Suppressor macrophage treated with lipopolysaccharide for 4 hours (primary cell): ENCODE measurements at places on chromosomes 4 and X.
A peak's percentile ranks its signal among the peaks of the same experiment; 100 is the strongest.

DNA sequence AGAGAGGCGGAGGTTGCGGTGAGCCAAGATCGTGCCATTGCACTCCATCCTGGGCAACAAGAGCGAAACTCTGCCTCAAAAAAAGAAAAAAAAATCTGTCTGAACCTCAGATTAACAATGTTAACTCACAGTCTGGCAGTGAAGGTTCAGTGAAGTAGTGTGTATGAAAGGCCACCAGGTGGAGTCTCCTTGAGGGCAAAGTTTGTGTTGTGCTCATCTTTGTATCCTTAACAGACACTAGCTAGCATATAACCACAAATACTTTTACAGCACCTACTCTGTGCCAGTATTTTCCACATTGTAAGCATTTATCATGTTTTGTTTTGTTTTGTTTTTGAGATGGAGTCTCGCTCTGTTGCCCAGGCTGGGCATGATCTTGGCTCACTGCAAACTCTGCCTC, 46.0 kb upstream of the MGST2 start:
- DNase-seq: peak; percentile 31

- DNase-seq: no peak
Observed at GRCh38 chr4:67575232-67576058, 16.9 kb downstream of the STAP1 start.

DNA sequence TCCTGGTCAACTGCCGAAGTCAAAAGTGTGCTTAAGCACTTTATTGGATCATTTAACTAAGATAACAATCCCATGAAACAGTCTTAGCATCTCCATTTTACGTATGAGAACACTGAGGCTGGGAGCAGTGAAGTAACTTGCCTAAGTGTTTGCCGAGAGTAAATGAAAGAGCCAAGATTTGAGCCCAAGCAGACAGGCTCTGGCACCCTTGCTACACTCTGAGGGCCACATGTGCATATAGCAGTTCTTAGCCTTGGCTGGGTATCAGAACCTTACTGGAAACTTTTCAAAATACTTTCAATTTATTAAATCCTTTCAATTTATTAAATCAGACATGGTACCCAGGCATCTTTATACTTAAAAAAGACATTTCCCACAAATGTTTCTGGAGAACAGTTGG, 225.9 kb downstream of the NR3C2 start:
- DNase-seq: no peak

GRCh38 chrX:10636337-10636736, 16.0 kb upstream of the MID1 start:
- DNase-seq: peak; percentile 12

DNA sequence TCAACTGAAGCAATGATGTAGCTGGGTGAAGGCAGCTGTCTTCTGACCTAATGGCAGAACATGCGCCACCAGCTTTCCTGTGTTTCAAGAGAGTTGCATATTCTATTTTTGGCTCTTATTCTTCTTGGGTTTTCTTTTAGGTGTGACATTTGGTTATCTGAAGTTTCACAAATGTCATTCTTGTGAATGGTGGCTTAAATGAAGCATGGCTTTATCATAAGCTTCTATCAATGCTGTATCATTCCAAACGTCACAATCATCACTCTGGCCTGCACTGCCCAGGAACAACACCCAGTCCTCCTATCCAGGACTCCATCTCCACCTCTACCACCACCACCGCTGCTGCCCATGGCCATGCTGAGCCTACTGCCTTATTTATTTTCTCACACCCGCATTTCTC, 69.7 kb upstream of the WWC2 start:
- DNase-seq: no peak

GRCh38 chrX:16067886-16068515, 55.4 kb upstream of the GRPR start:
- DNase-seq: peak; percentile 6

GRCh38 chrX:1734806-1735205, 119.9 kb downstream of the ASMT start:
- no peak for DNase-seq

DNA sequence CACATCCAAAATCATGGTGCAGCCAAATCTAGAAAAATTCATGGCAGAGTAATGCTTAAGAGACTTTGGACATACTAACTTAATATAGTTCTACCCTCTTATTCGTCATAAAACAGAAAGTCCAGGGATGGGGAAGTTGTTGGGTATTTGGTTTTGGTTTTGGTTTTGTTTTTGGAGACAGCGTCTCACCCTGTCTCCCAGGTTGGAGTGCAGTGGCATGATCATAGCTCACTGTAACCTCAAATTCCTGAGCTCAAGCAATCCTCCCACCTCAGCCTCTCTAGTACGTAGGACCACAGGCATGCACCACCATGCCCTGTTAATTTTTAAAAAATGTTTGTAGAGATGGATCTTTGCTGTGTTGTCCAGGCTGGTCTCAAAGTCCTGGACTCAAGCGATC, 271.8 kb upstream of the TENM3 start:
- peak; percentile 49 for DNase-seq

GRCh38 chrX:122582280-122582974, 601.7 kb upstream of the GRIA3 start:
- DNase-seq: no peak

DNA sequence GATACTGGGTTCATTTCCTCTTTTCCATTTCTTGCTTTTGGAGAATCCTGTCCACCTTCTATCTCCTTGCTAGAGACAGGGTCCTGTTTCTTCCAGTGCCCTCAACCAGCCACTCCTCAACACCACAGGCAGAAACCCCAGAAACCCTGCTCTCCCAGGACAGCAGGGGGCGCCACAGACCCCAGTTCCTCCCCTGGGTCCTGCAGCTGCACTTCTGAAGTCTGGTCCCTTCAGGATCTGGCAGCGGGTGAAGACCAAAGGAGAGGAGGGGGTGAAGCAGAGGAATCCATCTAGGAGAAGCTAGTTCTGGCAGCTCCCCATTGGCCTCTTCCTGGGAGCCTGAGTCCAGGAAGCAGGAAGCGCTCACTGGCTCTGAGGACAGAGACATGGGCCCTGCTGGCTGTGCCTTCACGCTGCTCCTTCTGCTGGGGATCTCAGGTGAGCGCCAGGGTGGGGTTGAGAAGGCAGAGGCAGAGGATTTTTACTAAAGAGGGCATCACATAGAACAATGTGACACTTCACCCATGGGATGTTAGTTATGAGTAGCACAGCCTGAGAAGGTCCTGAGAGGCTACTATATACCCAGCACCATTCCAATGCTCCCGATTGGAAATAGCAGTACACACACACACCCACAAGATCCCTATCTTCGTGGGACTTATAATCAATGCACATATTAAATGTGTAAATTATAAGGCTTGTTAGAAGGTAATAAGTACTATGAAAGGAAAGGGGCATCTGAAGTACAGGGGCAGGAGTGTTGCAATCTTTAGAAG, at the start of gene PRSS48:
TSS of gene PRSS48 (plus strand) at position 375 of the 776 bp plus-strand sequence. CDS start at position 387, 12 bp downstream.
- peak; percentile 49 for DNase-seq

- DNase-seq: no peak
Observed at GRCh38 chr4:89928838-89929237, 34.2 kb downstream of the MMRN1 start.

GRCh38 chr4:55635282-55635681, 816 bp downstream of the NMU start:
- DNase-seq: no peak

DNA sequence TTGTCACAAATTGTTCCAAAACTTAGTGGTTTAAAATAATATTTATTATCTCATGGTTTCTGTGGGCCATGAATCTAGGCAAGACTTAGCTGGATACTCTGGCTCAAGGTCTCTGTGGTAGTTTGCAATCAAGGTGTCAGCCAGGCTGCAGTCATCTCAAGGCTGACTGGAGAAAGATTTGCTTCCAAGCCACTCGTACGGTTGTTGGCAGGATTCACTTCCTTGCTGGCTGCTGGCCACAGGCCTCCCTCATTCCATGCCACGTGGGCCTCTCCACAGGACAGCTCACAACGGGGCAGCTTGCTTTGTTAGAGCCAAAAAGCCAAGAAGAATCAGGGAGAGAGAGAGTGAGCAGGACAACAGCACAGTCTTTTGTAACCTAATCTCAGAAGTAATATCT, 101.4 kb downstream of the WWC2 start:
- DNase-seq: no peak

DNA sequence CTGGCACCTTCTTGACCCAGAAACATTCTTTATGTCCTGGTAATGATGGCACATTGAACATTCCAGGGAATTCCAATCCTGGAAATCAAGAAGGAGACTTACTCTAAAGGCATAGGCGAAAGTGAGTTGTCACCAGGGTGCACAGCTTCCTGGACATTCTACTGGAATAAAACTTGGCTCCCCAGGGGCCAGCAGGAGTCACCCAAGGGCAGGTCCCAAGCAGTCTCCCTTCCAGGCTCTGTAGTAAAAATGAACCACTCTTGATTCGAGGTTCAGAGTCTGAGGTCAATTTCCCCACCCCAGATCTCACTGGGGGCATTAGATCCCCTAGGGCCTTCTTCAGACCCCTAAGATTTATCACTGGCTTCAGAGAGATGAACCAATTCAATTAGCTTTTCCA, 338.7 kb upstream of the GATB start:
- no peak for DNase-seq

GRCh38 chr4:184375027-184375426, 99.3 kb downstream of the IRF2 start:
- DNase-seq: peak; percentile 52

GRCh38 chr4:128565054-128565453, 244.4 kb upstream of the JADE1 start:
- no peak for DNase-seq

DNA sequence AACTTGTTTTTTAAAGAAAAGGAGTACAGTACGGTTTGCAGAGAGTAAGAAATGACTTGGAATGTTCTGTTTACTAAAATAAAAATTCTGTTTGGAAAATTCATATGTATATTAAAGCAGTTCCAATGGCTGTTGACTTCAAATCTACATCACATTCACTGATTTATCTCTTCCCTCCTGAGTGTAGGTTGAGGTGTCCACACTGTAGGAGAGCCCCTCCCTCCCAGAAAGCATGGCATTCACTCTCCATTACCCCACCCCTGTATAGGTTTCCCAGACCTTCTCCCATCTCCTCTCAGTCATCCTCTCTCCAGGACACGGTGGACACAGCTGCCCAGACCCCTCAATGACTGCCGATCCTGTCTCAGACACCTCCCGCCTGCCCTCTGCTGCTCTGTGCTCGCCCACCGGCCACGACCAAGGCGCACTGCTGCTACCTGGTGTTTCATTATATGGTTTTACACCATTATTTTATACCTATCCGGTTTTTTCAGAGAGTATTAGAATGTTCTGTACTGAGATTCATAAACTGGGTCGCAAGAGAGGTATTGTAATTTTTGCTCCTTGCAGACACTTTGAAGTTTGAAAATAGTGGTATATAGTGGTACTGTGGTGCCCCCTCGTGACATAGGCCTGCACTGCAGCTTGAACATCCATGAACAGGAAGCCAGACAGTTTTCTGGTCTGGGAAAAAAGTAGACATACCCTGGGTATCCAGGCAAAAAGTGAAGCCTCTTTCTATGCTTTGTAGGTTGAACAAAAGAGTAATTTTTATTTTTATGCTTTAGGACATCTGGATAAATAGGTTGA, 38.8 kb upstream of the BEX4 start:
- peak; percentile 51 for DNase-seq

- DNase-seq: peak; percentile 78
Observed at GRCh38 chrX:41491267-41492004, 44.3 kb downstream of the NYX start.

DNA sequence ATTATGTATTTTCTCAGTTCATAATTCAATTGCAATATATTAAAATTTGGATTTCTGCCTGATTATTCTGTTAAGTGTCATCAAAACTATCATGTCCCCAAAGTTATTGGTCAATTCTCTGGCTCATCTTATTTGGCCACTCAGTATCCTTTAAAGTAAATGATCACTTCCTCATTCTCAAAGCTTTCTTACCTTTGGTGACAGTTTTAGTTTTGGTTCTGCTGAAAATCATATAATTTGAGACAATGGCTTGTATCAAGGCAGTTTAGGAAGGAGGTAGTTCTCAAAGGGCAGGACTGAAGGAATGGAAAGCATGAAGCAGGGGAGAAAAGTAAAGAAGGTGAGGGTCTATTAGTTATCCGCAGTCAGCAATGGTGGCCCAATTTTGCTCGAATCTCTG, 1832.1 kb downstream of the ARAP2 start:
- no peak for DNase-seq

DNA sequence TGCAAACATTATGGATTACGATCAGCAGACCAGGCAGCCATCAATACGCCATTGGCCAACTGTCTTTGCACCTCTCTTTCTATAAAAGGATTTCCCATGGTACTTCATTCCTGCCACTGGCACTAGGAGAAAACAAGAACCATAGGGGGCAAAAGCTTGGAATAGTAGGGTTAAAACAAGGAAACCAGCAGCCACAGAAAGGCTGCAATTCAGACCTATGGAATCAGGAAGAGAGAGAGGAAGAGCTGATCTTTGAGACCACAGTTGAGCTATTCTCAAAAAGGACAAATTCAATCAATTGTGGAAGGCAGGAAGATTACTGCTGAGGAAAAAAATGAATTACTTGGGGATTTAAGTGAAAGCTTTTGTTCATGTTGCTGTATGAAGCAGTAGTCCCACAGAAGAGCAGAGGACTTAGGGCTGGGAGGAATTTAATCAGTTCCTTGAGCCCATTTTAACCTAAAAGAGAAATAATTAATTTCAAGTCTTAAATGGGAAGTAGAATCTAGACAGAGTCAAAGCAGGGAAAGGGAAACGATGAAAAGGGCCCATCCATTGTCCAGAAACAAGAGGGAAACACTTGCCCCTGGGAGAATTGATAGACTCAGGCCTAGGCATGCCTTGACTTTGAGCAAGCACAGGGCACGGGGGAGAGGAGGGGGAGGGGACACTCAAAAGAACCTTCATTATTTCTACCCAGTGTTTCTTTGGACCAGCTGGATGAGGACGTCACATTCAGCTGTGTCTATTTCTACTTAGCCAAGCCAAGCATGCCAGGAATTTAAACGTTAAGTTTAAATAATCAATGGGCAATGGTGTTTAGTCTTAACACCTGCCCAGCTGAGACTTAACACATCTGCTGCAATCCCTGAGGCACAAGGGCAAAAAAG, 50.7 kb downstream of the SCD5 start:
- no peak for DNase-seq

- DNase-seq: no peak
Observed at GRCh38 chr4:53023677-53024299, 161.7 kb downstream of the RASL11B start.

DNA sequence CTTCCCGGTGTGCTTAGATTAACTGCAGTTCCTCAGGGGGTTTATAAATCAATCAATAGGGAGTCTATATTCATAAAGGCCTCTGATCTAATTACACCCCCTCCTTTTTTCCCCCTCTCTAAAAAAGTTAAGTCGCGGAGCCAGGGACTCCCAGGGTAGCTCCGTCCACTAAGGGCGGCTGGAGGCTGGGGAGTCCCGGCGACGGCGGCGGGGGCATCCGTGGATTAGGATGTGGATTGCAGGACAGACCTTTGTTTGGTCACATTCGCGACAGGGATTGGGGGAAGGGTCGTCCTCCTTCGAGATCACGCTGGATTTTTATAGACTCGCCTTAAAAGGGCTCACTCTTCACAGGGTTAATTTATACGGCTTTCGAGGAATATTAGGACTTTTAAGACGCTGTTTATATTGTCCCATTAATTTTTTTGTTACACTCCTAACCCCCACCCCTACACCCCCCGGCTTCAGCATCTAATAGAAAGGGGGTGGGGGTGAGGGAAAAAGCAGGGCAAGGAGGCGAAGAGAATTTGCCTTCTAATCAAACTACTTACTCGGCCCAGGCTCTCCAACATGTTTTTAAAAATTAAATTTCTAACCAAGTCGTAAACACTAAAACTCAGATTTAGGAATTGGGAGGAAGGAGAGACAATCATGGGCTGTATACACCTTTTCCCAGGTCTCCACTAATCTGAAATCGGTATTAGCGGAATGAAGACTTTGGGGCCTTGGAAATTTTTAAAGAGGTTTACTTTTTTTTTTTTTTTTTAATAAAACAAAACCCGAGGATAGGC, 8.5 kb downstream of the PITX2 start:
- DNase-seq: no peak
